Ecto neural progenitor cell (in vitro differentiated cells): ENCODE measurements at places on chromosomes 3 and 15.
A peak's percentile ranks its signal among the peaks of the same experiment; 100 is the strongest.

GRCh38 chr3:46576-46975 is 150.0 kb upstream of the CHL1 start:
- no peak for DNase-seq

DNA sequence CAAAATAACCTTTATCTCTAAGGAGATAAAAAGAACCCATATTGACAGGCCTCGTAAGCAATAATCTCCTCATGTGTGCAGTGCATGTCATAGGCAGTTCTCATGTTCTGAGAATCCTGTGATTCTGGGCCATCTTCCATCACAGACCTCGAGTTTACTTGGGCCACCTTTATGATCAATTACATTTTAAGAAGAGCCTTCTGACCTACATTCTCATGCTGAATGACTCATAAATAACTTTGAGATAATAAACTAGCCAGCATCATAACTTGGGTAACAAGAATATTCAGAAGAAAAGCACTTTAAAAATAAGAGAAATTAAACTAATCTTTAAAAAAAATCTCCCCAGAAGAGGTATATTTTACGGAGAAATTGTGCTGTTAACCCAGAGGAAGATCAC is 310.7 kb upstream of the ZNF717 start:
- DNase-seq: no peak

GRCh38 chr3:108677811-108678210 is 79.4 kb downstream of the RETNLB start:
- no peak for DNase-seq

- no peak for DNase-seq
Measured at GRCh38 chr15:40087068-40087810, 21.4 kb downstream of the BMF start.

GRCh38 chr3:86594838-86595237 is 396.1 kb downstream of the VGLL3 start:
- DNase-seq: no peak

DNA sequence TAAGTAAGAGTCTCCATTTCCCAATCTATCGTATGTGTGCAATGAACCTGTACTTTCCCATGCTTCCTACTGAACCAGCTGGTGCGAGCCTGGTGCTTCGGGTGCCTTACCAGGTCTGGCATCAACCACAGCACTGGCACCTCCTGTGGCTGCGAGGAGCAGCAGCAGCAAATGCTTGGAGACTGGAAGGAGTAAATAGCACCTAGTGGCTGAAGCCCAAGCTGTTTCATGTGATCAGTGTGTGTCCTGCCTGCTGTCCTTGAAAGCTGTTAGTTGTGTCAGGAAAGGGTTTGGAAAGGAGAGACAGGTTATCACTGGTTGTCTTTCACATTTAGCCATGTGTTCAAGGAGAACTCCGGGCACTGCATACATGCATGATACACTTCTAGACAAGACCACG is 31.8 kb downstream of the PCOLCE2 start:
- DNase-seq: peak; percentile 60

DNA sequence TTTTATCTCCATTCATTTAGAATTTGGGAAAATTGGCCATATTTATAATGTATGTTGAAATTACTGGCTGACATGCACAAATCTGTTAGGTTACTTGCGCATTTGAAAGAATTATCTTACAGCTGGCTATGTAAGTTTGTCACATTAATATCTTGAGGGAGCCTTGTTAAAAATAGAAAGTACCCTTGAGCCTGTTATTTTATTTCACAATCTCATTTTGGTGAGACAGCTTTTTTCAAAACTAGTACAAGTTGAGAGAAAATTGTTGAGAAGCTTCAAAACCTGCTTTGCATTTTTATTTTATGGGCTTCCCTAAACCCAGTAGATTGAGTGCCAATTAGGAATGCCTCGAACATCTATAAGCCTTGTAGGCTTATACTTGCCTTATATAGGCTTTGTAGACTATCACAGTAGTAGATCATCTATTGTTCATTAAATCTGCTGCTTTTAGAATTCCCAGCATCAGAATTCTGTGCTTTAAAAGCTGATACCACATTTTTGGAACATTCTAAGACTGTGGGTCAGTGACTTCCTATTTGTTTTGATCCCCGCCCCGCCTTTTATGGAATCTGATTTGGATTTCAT is 6.3 kb downstream of the IDH3A start:
- no peak for DNase-seq

GRCh38 chr3:186754006-186754405 is 29.4 kb upstream of the EIF4A2 start:
- DNase-seq: no peak

GRCh38 chr3:175212896-175213295 is 353.8 kb downstream of the NAALADL2 start:
- DNase-seq: no peak

GRCh38 chr15:99440551-99441443 is 125.0 kb upstream of the MEF2A start:
- no peak for DNase-seq

DNA sequence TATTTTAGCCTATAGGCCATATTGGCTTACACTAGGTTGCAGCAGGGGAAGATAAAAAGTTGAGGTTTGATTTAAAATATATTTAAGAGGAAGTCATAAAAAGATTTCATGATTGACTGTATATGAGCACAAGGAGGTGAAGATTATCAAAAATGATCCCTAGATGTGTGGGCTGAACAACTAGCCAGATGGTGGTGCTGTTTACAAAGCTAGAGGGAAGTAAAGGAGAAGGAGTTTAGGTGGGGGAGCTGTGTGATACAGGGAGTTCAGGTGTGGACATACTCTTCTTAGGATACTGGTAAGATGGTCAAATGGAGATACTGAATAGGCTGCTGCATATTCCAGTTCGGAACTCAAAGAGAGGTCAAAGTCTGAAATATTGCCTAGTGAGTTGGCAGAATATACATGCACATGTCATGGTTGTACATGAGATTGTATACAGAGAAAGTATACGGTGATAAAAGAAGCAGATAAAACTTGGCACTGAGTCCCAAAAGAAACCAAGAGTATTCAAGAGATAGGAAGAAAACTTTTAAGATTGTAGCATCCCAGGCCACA is 727.8 kb downstream of the NLGN1 start:
- DNase-seq: no peak

- DNase-seq: peak; percentile 56
Measured at GRCh38 chr15:99486371-99487336, 79.1 kb upstream of the MEF2A start.

DNA sequence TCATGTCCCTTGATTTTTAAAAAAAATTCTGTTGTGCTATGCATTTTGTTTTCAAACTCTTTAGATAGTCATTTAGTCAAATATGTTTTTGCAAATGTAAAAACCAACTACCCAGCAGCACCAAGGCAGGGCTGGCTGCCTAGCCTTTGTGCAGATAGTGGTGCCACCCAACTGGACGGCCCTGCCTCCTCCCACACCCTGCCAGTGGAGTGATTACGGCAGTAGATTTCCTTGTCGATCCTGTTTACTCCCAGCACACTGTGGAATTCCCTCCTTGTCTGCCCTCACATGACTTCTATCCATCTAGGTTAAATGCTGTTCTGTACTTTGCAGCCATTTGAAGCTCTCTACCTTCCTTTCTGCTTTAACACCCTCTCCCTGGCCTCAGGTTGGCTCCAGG is 79.4 kb upstream of the PLXNA1 start:
- DNase-seq: no peak

DNA sequence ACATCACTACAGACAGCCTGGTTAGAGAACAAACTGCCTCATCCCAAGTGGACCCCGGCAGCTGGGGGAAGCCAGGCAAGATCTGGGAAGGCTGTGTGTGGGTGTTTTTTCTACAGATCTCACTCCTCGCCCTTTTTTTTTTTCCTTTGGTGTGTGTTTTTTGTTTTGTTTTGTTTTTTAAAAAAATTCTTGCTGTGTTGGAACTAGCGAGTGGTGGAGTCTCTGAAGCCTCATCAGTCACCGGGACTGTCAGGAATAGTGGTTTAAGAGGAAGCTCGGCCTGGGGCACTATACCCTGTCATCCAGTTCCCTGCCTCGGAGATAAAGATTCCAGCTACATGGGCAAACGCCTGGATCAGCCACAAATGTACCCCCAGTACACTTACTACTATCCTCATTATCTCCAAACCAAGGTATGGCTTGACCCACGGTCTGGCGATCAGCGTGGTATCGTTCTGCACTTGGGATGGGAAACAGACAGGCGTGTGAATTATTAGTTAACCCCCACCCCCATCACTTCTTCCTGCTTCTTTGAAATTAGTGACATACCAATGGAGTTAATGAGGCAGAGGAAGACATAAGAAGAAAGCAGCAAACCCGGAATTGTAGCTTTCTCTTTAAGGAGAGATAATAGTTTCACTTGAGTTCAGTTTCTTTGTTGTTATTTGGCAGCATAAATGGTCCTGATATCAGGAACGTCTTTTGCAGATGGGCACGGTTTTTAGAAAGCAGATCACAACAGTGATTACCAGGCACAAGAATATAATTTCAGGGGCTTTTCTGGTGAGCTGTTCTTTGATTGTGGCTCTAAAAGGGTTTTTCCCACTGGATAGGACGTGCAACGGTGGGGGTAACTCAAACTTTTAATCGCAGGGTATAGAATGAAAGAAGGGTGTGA is 722 bp downstream of the RBMS3 start:
- DNase-seq: peak; percentile 55

- DNase-seq: no peak
Measured at GRCh38 chr3:149340310-149340933, 7.0 kb upstream of the TM4SF18 start.

DNA sequence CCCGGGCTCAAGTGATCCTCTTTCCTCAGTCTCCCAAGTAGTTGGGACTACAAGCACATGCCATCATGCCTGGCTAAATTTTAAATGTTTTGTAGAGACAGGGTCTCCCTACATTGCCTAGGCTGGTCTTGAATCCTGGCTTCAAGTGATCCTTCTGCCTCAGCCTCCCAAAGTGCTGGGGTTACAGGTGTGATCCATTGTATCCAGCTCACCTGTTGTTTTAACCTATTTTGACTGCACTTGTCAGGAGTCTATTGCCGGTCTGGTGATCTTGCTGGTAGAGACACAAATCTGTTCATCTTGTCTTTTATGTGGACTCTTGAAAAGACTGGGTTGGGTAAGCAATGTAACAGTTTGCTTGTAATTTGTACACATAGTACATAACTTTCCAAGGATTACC is 7.9 kb downstream of the IREB2 start:
- DNase-seq: no peak

DNA sequence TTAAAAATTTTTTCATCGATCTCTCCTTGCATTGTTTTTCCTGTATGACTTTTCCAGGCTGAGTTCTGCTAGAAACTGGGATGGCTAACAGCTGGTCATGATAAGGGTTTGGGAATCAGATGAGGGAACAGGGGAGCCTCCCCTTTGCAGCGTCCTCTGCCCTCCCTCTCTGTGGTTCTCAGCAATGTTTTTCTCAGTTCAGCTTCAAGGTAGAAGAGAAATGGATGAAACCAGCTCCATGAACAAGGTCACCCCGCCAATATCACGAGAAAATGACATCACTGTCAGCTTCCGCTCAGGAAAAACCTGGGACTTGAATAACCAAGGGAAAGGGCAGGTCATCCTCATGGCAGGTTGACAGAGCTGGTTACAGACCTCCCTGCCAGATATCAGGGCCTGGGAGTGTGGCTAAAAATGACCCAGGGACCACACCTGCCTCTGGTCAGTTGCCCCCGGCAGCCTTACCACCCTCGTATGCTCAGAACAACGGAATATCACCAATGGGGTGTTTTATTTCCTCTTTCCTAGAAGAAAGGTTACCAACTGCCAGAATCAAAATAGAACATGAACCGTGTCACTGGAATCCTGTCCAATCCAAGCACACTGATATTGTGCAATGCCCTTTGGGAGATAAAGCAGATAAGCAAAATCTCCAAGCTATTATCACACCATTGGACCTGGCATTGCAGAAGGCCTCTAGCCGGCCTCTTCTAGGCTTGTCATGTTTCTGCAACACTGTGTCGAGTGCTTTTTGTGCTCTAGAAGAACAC is 26.1 kb downstream of the LSM3 start:
- DNase-seq: no peak
